NCI-H446 treated with DMSO at 0.1 percent for 48 hours (cell line): ENCODE measurements at places on chromosomes 4 and X.

- no peak for DNase-seq
These were observed 563.1 kb downstream of the INPP4B start for GRCh38 chr4:142282870-142283431.

DNA sequence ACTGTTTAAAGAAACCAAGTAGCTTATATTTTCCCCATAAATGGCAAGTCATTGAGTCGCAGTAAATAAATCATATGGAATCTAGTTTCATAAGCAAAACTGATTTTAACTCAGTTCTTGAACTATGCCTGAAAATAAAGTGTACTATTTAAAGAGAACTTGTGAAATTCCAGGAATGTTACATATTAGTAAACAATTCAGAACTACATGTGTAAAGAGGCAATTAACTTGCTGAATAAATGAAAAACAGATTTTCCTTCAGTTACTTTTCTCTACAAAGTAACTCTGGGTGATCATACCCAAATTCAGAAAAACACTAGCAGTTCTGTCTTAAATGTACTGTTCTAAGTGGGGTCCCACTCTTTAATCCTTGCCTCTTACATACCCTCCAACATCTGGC lies 236.1 kb upstream of the EDNRA start:
- no peak for DNase-seq

DNA sequence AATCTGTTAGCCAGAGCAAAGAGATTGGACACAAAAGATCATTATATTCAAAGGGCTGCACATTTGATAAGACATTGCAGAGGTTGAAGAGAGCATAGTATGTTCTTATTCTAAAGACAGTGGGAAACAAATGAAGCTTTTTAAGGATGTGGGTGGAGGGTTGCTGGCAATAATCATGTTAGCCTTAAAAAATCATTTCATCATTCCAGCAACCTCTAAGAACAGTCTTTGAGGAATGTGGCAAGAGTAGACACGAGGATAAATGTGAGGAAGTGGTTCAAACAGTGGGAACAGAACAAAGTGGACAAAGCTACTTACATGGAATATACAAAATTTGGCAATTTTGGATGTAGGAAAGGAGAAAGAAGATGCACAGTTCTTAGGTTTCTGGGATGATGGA lies 167.3 kb upstream of the SPRY1 start:
- no peak for DNase-seq

DNA sequence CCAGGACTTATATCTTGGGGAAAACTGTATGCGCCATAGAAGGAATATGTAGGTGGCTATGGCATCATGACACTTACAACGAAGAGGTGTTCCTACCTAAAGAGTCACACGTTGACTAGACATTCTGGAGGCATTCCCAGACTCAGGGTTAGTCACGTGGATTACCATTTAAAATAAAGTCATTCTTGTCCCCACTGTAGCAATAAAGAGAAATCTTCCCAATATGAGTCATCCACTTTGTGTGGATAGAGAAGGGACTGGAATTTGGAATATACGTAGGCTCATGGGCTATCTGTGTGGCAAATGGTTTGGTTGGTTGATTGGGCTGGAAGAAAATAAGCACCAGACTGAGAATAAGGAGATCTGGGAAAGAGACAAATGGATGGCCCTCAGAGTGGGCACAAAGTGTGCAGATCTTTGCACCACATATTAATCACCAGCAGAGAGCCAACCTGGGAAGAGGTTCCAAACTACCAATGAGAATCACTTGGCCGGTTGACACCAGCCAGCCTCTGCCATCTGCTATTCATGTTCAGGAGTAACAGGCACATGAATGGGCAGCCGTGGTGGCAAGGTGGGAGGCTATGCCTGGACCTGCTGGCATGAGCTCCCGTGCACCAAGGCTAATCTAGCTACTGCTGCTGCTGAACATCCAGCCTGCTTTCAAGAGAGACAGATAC lies 41.0 kb downstream of the MTNR1A start:
- no peak for DNase-seq

GRCh38 chrX:142938793-142939192 lies 86.9 kb upstream of the SPANXN4 start:
- DNase-seq = no peak

DNA sequence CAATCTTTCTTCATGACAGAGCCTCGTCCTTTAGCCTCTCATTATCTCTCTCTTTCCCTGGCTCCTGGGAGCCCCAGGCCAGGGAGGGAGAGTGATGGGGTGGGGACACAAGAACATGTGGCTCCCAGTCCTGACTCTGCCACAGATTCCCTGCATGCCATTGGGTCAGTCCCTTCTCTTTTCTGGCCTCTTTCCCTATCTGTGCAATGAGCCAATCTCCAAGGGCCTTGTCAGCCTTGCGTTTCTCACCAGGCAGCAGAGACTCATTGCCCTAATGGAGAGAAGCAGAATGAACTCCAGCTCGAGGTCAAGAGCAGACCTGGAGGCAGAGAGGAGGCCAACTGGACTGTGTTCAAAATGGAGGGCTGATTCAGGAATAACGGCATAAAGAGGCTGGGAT lies 38.4 kb upstream of the PJA1 start:
- DNase-seq = no peak
